ENCODE measurements at places on chromosomes 6 and 20.

- no peak for DNase-seq
- peaks cover 36% of the 10 kb centered on the region for H3K27me3 ChIP-seq
- H3K36me3 ChIP-seq = no peaks in the 10 kb centered on the region
- H3K4me1 ChIP-seq = no peaks in the 10 kb centered on the region
These were observed 89.1 kb upstream of the TOX2 start for GRCh38 chr20:43825581-43825980.

- no peaks in the 10 kb centered on the region for H3K36me3 ChIP-seq
- H3K4me1 ChIP-seq = peaks cover 75% of the 10 kb centered on the region
- H3K27ac ChIP-seq = peak overlapping the region; percentile 71
- no peak for DNase-seq
These were observed 6.3 kb upstream of the PARD6B start for GRCh38 chr20:50724851-50725723.

DNA sequence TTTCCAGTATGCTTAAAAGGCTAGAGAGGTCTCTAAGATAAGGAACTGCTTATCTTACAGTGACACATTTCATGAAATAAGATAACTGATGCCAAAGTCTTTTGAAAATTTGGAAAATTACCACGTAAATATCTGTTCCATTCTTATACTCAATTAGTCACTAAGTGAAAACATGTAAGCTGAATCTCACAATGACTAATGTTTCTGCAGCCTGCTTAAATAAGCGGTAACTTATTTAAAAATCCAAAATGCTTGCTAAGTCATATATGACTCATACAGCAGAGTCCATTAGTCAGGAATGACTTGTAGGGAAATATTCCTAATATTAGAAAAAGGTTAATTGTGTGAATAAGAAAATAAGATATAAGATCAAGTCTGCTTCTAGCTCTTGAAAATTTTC, 27.8 kb upstream of the LGSN start:
- H3K4me1 ChIP-seq = no peaks in the 10 kb centered on the region
- no peak for DNase-seq
- H3K4me3 ChIP-seq = no peak overlapping the region
- no peak overlapping the region for H3K27ac ChIP-seq
- H3K27me3 ChIP-seq = no peaks in the 10 kb centered on the region

DNA sequence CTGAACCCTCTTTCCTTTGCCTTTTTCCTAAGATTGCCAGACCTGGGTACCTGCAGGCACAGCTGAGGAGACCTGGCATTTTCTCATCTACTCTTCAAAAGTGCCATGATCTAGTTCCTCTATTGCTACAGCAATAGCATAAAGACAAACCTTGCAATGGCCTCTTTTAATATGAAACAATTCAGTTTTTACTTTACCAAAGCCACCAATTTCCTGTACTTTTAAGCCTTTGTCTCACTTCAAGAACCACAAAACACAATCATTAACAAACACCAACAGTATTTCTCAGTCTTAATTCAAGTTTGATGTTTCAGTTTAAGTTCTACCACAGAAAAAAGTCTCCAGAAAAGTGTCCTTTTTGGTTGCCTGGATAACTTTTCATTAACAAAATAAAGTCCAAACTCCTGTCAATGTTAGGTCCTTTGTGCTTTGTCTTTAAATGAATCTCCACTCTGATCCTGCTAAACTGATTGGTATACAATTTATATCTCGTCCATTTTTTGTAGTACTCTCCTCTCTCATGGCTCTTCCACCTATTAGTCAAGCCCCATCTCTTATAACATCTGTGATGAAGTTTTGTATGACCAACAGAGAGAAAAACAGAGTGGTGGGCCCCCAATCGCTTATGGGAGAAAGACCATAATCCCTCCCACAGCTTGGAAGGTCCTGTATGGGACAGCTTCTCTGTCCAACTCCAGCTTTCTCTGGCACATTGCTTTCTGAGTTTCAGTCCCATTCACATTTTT, 50.5 kb upstream of the THEMIS start:
- H3K36me3 ChIP-seq = no peaks in the 10 kb centered on the region
- H3K4me3 ChIP-seq = no peak overlapping the region
- no peak for DNase-seq
- peaks cover 12% of the 10 kb centered on the region for H3K4me1 ChIP-seq

DNA sequence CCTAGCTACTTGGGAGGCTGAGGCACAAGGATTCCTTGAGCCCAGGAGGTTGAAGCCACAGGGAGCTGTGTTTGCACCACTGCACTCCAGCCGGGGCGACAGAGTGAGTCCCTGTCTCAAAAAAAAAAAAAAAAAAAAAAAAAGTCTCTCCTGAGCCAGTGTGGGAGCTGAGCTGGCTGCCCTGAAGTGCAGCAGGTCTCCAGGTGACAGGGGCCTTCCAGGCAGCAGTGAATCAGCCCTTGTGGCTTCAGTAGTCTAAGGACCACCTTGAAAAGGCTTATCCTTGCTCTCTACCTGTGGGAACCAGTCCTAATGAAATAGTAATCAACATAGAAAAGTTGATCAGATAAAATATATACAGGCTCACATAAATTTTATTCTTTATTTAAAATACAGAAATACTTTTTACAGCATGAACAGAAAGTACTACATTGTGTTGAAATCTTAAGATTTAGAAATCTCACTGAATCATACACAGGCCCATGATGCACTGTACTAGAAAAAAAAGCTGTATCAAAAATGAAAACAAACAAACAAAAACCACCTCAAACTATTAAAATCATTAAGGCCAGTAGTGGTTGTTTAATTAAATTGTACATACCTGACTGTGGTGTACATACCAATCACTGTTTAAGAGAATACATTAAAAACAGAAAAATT, 128.9 kb downstream of the SCML4 start:
- H3K4me1 ChIP-seq = peaks cover 5% of the 10 kb centered on the region
- H3K27ac ChIP-seq = no peak overlapping the region
- no peaks in the 10 kb centered on the region for H3K36me3 ChIP-seq
- no peak for DNase-seq

DNA sequence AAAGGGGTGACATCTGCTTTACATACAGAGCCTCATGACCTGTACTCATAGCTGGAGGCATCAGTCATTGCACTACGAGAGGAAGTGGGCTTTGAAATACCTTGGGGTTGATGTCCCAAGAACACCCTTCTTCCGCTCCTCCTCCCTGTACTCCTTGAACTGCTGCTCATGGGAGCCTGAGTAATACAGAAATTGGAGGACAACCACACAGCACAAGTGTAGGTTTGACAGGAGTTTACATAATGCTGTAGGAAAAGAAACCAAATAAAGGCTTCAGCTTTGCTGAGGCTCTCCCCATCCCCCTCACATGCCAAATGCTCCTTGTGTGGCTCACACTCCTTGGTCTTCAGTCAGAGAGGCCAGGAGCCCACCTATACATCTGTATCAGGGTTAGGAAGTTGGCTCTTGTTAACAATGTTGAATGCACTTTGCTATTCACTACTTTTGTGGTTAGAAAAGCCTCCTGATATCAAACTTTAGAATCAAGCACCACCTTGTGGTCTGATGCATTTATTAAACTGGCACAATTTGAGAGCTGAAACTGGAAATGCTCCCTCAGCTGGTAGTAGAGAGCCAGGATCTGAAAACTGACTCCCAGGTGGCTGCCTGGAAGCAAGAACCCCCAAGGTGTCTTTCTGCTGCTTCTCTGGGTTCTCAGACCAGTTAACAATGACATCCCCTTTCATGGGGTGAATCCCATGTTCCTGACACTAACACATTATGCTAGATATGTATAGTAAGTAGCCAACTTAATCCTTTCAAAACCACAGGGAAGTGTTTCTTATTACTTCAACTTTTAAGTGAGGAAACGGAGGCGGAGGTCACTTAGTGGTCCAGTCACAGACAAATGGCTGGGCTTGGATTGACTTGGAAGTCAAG, 56.2 kb upstream of the EDN1 start:
- H3K27ac ChIP-seq = no peak overlapping the region
- no peaks in the 10 kb centered on the region for H3K36me3 ChIP-seq
- no peak for DNase-seq
- H3K27me3 ChIP-seq = no peaks in the 10 kb centered on the region

DNA sequence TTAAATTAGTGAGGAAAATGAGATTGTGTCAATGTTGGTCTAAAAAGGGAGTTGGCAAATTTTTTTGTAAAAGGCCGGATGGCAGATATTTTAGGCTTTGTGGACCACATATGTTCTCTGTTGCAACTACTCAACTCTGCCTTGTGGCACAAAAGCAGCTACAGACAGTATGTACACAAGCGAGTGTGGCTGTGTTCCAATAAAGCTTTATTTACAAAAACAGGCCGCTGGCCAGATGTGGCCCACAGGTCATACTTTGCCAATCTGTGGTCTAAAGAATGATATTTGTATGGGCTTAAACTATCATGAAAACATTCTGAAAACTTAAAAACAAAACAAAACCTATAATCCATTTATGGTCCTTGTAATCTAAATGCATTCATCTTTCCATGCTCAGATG, 228.3 kb downstream of the CLIC5 start:
- no peaks in the 10 kb centered on the region for H3K4me1 ChIP-seq
- no peak overlapping the region for H3K4me3 ChIP-seq
- H3K27me3 ChIP-seq = no peaks in the 10 kb centered on the region

DNA sequence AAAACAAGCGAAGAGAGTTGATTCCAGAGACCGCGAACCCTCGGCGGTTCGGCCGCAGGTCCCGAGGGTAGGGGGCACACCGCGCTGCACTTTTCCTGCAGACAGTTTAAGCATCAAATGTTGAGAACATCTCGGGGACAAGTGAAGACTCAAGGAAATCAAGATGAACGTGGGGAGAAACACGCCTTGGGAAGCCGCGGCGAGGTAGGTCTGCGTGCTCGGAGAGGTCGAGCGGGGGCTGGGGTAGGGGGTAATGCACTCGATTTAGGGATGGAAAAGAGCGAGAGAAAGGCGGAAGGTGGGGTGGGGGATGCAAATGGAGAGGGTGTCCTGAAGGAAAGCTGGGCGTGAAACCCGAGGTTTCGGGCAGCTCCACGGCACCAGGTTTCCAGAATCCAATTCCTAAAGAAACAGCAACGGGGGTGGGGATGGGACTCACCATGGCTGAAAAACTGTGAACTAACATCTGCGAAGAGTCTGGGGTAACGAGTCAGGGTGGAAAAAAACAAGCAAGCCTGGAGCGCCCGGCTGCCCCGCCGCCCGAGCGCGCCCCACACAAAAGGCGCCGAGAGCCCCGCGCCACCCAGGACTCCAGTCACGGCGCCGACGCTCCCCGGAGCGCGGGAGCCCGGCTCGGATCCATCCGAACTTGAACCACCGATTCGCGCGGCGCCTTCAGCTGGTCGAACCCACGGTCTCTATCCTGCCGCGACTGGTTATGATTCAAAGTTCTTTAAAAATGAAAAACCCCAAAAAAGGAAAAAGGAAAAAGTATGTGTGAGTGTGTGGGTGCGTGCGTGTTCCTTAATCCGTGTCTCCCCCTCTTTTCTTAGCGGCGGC, 3.5 kb downstream of the TFAP2A start:
- H3K27me3 ChIP-seq = peaks cover 95% of the 10 kb centered on the region
- peaks cover 29% of the 10 kb centered on the region for H3K4me1 ChIP-seq
- H3K4me3 ChIP-seq = peak overlapping the region; percentile 71
- peak overlapping the region; percentile 99 for H3K27ac ChIP-seq
- H3K36me3 ChIP-seq = no peaks in the 10 kb centered on the region

GRCh38 chr6:46964716-46965519, 43.2 kb upstream of the ADGRF5 start:
- H3K36me3 ChIP-seq = no peaks in the 10 kb centered on the region
- no peaks in the 10 kb centered on the region for H3K4me1 ChIP-seq
- H3K4me3 ChIP-seq = no peak overlapping the region
- no peak overlapping the region for H3K27ac ChIP-seq

DNA sequence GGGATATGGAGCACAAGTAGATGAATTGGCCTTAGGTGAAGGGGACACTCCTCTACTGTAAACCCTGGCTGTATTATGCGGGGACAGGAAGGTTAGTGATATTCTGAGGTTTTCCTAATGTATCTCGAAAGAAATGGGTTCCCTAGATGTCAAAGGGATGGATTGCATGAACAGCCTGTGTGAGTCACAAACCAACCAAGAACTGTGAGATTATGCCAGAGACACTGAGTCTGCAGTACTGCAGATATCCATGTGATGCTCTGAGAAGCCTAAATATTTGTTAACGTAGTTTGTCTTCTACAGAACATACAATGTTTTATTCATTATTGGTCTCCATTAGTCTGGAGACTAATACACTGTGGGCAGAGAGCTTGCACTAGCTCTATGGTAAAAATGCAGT, 182.2 kb downstream of the AKAP7 start:
- no peaks in the 10 kb centered on the region for H3K27me3 ChIP-seq
- H3K36me3 ChIP-seq = no peaks in the 10 kb centered on the region
- no peak overlapping the region for H3K4me3 ChIP-seq
- H3K4me1 ChIP-seq = no peaks in the 10 kb centered on the region
- H3K27ac ChIP-seq = no peak overlapping the region
- no peak for DNase-seq

DNA sequence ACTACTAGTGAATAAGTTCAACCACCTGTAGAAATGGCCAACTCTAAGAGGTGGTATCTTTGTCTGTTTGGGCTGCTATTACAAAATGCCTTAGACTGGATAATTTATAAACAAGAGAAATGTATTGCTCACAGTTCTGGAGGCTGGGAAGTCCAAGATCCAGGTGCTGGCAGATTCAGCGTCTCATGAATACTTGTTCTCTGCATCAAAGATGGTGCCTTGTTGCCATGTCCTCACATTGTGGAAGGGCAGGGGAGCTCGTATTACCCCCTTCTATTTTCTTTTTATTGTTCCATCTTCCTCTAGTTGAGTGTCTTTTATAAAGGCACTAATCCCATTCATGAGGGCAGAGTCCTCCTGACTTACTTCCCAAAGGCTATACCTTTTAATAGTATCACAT, 58.0 kb downstream of the LRRC1 start:
- no peaks in the 10 kb centered on the region for H3K36me3 ChIP-seq
- peaks cover 33% of the 10 kb centered on the region for H3K4me1 ChIP-seq
- no peak overlapping the region for H3K27ac ChIP-seq
- H3K4me3 ChIP-seq = no peak overlapping the region
- no peak for DNase-seq

DNA sequence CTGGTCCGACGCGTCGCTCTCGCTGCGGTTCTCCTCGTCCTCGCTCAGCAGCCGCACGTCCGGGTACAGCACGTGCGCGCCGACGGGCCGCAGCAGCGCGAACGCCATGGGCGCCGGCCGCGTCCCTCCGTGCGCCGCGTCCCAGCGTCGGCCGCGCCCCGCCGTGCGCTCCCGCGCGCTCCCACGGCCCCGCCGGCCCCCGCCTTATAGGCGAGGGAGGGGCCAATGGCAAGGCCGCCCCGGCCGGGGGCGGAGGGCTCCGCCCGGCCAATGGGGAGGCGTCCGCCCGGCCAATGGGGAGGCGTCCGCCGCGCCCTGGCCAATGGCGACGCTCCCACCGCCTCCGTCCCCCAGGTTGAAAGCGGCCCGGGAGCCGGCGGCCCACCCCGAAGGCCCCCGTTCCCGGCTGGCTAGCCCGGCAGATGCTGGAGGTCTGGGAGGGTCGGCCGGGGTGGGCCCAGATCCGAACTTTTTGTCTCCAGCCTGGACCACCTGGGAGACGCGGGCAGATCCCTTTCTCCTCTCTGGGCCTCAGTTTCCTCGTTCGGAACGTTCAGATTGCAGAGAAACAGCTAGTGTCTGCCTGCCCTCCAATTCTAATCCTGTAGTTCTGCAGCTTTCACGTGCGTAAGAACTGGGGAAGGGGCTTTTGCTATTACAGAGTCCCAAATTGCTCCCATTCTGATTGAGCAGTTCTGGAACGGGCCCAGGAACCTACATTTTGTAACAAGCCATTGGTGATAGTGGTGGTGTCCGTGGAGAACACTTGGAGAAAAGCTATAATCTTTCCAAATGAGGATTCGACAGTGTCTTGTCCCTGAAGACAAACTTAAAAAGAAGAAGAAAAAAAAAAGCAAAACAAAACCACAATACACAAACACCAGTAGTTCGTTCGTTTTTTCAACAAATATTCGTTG, at the start of gene TCF15:
Gene TCF15 (minus strand): TSS at position 180 of the 917 bp plus-strand sequence. CDS start 72 bp downstream, at position 108.
- no peak within 1 kb of the TSS for H3K27ac ChIP-seq
- H3K27me3 ChIP-seq = peaks cover 79% of the 10 kb centered on the region
- H3K4me1 ChIP-seq = peaks cover 24% of the 10 kb centered on the region
- H3K36me3 ChIP-seq = no peaks in the 10 kb centered on the region
- no peak for DNase-seq

Measured in esophagus squamous epithelium (tissue), 5 donors.